ENCODE measurements at places on chromosomes 7 and 10.

- DNase-seq = no peak
These were observed 77.1 kb downstream of the LHPP start for GRCh38 chr10:124538706-124539105.

- no peak for DNase-seq
These were observed 57.2 kb downstream of the RAB18 start for GRCh38 chr10:27561334-27561733.

- DNase-seq = no peak
These were observed 42.3 kb downstream of the NRCAM start for GRCh38 chr7:108413782-108414492.

DNA sequence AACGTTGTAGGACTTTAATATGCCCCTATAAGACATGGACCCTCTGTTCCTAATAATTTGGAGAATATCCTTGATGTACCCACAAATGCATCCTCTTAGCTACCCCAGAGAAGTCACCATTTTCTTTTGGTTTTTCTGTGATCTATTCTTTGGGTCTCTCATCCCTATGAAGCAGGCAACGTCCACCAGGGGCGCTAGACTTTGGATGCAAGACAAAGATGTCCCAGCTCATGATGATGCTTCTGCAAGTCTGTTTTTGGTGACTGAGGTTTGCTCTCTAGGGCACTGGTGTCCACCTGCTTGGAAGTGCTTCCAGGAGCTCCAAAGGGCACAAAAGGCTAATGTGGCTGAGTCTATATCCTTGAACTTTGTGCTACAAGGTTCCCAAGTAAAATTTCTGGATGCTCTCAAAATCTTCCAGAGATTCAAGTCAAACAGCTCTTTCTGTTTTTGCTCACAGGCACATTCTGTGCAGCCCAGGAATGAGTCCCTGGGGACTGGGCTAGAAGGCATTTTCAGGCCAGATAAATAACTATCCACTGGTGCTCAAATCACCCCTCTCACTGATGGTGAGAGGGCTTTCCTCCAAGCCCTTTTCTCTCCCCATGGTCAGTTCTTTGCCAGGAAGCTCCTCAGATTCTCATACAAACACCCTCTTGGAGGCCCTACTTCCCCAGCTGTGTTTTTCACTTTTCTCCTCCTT lies 166.4 kb downstream of the C7orf25 start:
- no peak for DNase-seq

GRCh38 chr10:58212622-58213021 lies 55.1 kb downstream of the IPMK start:
- no peak for DNase-seq

Measured in NCI-H1105 treated with DMSO at 0.1 percent for 48 hours (cell line).